ENCODE measurements at places on chromosomes 16 and 17.
A peak's percentile ranks its signal among the peaks of the same experiment; 100 is the strongest.

- DNase-seq, result peak; percentile 36
Measured at GRCh38 chr17:56679115-56679776, 85.7 kb downstream of the NOG start.

GRCh38 chr17:79018370-79018695 lies 5.6 kb upstream of the C1QTNF1 start:
- no peak for DNase-seq

DNA sequence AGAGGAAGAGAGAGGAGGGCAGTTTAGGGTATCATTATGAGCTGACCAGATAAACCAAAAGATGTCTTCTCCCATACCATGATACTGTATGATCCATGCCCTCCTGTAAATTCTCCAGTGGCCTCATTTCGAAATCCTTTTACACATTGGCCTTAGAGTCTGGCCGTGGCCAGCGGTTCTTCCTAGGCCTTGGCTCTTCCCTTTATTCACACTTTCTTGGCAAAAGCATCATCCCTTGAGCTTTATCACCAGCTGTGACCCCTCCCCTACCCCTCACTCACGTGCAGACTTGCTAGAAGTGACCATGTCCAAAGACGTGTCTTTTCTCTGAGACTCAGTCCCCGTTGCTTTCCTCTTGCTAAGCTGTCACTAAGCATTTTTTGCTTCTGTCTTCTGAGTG lies 22.8 kb downstream of the KATNIP start:
- peak; percentile 12 for DNase-seq

- no peak for DNase-seq
Measured at GRCh38 chr17:75810216-75810615, 25.6 kb downstream of the UNK start.

DNA sequence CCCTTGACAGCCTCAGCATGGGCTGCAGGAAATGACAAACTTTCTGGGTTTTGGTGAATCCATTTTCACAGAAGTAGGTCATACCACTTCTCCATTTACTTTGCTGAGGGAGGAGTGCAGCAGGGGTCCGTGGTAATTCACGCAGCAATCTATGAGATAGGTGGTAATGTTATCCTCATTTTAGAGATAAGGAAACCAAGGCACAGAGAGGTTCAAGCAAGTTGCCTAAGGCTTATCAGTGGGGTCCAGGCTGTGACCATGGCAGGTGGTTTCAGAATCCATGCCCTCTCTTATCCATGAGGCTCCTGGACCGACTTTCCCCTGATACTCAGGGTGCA lies 12.6 kb downstream of the TBX4 start:
- DNase-seq, result no peak

GRCh38 chr17:6241381-6241780 lies 171.2 kb downstream of the WSCD1 start:
- no peak for DNase-seq
